Stimulated activated CD8-positive, alpha-beta memory T cell treated with anti-CD3 and anti-CD28 coated beads, Interleukin-15, amount 100 ng/mL, for 4 hours (primary cell): ENCODE measurements at places on chromosomes 12 and 14.

- no peak for DNase-seq
Observed at GRCh38 chr12:77087427-77087826, 22.1 kb upstream of the E2F7 start.

DNA sequence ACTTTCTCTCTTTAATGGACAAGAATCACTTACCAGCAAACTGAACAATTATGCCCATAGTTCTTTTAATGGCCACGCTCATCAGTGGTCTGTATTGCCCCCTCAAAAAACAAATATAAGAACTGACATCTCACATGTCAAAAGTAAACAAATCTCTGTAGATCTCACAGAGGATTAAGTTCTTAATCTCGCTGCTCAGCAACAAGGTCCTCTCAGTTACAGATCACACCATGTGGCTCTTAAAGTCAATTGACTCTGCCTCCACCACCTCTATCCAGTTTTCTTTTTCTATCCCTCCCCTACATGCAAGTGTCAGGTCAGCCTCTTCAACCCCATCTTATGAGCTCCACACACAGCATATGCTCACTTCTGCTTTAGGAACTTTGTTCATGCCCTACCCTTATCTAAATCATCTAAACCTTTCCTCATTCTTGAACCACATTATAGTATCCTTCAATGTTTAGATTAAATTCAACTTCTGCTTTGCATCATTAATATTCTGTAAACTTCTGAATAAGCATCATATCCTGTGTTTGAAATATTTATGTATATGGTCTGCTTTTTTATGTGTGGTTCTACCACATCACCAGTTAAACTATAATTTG, 7.2 kb downstream of the ADAM20 start:
- no peak for DNase-seq

DNA sequence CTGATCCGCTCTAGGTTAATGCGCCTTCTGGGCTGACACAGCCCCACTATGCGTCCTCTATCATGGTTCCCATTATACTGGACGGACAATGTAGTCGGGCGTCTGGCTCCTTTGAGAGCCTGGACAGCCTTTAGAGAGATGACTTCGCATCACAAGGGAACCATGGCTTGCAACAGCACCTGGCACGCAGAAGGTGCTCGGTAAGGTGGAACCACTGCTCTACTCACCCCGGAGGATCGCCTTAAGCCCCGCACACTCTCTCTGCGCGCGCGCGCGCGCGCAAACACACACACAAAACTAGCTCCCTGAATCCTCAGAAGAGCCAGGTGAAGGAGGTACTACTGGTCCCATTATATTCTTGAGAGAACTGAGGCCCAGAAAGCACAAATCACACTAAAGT, 7.1 kb downstream of the MAP3K12 start:
- DNase-seq, result no peak

- no peak for DNase-seq
Observed at GRCh38 chr12:41907550-41907949, 237.1 kb downstream of the GXYLT1 start.

DNA sequence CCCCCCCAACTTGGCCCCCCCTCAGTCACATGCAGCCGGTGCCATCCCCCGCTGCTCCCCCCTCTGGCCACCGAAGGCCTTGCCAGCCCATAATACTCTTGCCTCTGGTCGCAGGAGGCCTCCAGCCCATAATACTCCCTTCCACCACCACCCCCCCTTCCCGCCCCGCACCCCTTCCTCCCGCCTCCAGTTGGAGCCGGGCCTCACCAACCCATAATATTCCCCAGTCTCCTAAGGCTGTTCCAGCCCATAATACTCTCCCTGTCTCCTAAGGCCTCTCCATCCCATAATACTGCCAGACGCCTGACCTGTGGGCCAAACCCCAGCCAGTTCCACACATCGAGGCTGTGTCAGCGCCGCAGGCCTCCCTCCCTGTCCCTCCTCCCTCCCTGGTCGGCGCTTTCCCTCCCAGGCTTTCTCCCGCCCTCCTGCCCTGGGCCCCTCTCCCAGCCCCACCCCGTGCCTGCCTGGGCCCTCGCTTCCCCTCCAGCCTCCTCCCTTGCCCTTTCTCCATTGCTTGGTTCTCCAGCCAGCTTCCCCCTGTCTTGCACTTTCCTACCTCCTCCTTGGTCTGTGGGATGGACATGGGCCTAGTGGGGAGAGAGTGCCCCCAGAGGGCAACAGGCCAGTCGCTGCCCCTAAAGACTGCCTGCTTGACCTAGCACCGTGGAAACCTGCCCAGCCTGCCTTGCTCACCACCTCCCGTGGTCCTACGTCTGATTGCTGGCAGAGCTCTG, 6.8 kb upstream of the CHD4 start:
- no peak for DNase-seq

DNA sequence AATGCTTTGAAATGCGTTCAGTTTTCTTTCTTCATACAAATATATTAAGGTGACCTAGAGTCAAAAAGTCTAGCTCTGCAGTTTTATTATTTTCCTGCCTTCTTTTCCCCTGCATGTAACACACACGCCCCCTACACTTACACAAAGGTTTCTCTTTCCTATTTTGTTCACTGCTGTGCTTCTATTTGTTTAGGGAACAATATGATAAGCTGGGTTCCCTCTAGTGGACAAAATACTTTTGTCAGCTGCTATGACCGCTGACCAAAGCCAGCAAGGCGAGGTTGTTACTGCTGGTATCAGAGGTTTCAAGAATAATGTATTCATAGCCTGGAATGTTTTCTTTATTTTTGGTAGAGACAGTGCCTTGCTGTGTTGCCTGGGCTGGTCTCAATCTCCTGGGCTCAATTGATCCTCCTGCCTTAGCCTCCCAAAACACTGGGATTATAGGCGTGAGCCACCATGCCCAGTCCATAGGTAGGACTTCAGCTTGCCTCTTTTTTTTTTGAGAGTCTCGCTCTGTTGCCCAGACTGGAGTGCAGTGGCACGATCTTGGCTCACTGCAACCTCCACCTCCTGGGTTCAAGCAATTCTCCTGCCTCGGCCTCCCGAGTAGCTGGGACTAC, 33.4 kb downstream of the FNTB start:
- no peak for DNase-seq

DNA sequence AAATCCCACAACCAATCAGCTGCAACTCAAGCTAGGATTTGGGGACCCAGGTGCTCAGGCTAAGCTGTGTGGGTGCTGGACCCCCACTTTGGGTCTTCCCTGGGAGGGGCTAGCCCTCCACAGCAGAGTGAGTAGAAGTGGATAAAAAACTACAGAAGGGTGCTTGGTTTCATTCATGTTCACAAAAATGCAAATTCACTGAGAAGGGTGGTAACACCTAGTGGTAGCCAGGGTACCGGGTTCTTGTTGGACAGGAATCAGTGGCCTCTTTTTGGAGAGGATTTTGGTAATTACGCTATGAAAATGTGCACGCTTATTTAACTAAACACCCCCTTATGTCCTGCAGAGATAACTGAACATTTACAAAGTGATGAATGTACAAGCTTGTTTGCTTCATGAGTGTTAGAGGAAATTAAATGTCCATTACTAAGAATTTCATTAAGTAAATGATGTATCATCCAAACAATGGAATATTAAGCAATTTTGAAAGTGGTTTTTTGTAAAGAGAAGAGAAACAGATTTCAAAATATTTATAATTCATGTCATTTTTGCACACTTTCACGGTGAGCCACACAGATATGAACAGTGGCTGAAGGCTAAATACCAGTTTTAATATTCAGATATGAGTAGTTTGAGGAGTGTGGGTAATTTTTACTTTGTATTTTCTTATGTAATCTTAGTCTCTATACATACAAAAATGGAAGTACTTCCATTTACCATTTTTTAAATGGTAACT, 78.3 kb downstream of the DDX51 start:
- DNase-seq, result no peak

- DNase-seq, result no peak
Observed at GRCh38 chr14:104215706-104216334, 77.4 kb downstream of the KIF26A start.

GRCh38 chr14:79534703-79535353, 676.5 kb downstream of the DIO2 start:
- DNase-seq, result no peak

GRCh38 chr12:19206493-19207077, 77.1 kb downstream of the PLEKHA5 start:
- no peak for DNase-seq

DNA sequence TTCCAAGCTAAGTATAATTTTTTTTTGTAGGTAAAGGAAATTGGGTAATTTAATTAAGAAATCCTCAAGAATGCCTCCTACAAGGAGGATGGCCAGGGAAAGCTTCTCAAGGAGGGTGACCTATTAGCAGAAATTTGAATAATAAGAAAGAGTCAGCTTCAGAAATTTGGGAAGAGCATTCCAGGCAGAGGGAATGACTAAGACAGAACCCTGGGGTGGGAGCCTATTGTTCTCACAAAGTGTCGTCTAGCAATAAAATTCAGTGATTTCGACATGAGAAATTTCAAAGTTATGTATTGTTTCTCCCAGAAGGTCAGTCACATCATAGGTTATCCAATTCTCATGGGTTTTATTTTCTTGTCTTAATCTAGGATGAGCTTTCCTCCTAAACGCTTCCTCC, 1168.4 kb downstream of the AACS start:
- DNase-seq, result no peak

- no peak for DNase-seq
Observed at GRCh38 chr12:92191061-92191460, 45.4 kb upstream of the BTG1 start.

- DNase-seq, result no peak
Observed at GRCh38 chr12:92496790-92497189, 206.0 kb upstream of the PLEKHG7 start.

DNA sequence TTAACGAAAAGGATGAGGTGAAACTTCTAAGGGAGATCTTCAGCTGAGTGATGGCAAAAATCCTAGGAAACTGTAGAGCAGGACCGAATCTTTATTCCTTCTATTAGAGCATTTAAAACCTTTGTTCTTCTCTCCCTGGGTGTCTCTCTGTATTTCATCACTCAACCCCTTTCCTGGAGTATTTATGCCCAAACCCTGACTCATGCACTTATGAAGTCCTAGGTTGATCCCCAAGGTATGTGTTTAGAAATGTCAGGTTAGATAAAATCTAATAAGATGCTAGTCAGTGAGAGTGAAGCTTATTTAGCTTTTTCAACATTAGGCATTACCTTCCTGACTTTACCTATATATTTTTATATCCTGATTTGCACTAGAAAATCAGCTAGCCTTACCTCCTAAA, 239.8 kb upstream of the NPAS3 start:
- no peak for DNase-seq

DNA sequence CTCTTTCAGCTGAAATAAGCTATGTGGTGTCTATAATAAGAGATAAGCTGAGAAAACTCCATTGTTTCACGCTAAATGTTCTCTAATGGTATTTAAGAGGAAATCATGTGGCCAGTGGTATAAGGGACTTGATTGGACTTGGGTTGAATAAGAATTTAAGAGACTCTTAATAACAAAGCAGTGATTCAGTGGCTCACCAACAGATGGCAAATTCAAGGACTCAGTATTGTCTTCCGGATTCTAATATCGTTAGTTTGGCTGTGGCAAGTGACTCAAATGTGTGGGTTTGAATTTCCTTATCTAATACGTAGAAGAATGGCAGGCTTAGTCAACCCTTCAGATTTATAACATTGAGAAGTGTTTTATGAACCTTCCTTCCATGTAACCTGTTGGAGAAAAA, 49.1 kb upstream of the KCNH3 start:
- DNase-seq, result no peak

DNA sequence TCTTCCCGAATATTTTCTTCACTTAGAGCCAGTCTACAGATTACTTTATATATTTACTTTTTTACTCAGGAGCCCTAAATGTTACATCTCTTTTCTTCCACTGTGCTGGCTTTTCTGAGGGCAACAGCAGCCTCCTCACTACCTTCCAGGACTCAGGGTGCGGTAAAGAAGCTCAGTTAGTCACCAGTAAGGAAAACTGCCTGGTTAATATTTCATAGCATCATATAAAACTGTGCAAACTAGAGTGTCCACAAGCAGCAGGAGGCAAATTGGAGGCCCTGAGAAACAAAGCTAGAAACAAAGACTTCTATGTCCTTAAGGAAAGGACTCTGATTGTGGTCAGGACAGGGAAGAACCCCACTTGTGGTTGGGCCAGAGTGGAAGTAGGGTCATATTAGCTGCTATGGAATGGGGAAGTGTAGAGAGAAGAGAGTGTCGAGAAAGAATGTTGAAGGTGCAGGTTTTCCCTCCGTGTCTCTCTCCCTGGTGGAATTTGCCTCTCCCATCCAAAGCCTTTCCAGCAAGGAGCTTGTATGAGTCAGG, 220.1 kb downstream of the SLC15A4 start:
- DNase-seq, result no peak

GRCh38 chr14:95516554-95517181, at the start of gene SYNE3:
SYNE3 (minus strand) TSS chr14:95516650; CDS start chr14:95475821, 40,829 bp downstream.
- no peak for DNase-seq

- DNase-seq, result no peak
Observed at GRCh38 chr12:28216016-28216415, 25.8 kb downstream of the CCDC91 start.

DNA sequence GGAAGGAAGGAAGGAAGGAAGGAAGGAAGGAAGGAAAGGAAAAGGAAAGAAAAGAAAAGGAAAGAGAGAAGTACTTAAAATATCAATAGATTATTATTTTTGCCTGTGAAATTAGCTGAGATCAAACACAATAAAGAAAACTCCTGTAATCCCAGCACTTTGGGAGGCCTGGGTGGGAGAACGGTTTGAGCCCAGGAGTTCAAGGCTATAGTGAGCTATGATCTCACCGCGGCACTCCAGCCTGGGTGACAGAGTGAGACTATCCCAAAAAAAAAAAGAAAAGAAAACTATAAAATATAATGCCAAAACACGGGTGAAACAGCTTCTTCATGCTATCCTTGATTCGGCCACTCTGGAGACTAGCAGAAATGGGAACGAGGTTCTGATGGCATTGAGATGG, 26.2 kb upstream of the CKAP4 start:
- DNase-seq, result no peak

DNA sequence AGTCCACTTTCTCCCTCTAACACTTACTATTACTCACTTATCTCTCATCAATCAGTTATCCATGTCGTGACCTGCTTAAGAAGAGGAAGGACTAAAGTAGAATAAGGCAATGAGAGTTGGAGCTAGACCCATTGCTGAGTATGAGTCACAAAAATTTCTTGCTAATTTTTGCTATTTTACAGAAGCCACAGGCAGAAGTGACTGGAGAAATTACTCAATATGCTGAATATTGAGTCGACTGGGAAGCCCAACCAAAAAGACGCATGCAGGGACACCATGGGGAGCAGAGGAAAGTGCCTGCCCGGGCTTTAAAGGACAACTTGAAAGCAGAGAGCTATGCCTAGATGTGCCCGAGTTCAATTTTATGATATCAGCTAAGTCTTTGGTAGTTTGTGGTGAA, 115.4 kb upstream of the FOXG1 start:
- no peak for DNase-seq

GRCh38 chr14:72516936-72517700, 376.8 kb downstream of the DPF3 start:
- peak; percentile 53 for DNase-seq

DNA sequence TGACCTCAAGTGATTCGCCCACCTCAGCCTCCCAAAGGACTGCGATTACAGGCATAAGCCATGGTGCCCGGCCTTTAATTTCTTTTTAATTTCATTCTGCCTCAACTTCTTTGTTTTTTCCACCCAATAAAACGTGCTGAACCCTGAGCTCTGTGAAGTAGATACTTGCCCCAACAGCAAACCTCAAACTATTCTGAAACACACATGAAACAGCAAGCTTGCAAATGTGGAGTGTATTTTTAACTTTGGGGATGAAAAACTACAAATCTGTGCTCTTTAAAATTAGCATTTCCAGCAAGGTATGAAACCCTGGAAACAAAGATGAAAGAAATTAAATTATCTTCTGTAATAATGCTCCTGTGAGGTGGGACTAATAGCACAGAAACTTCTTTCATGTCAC, 246.6 kb downstream of the ANO6 start:
- no peak for DNase-seq

- DNase-seq, result no peak
Observed at GRCh38 chr12:77352946-77353345, 287.6 kb upstream of the E2F7 start.
